ENCODE measurements at places on chromosomes 2 and 18.

GRCh38 chr2:205751569-205752031 is 69.3 kb downstream of the NRP2 start:
- no peak for ATAC-seq

- peak; percentile 85 for ATAC-seq
Observed at GRCh38 chr2:43312755-43313641, 86.6 kb upstream of the ZFP36L2 start.

DNA sequence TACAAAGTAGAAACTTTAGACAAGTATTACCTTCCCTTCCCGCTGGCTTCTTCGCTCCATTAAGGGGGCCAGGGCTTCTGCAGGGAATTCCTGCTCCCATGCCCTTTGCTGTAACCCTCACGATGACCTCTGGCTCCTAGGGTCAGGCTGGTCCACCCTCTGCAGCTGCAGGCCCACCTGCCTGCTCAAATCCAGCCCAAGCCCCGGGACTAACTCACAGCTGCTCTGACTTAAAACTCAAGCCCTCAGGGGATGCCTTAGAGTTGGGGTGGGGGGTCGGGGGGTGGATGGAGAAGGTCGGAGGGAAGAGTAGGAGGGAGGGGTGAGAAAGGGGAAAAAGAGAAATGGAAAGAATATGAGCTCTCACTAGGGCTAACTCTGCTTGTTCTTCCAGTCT is 4.9 kb downstream of the IGFBP5 start:
- no peak for ATAC-seq

DNA sequence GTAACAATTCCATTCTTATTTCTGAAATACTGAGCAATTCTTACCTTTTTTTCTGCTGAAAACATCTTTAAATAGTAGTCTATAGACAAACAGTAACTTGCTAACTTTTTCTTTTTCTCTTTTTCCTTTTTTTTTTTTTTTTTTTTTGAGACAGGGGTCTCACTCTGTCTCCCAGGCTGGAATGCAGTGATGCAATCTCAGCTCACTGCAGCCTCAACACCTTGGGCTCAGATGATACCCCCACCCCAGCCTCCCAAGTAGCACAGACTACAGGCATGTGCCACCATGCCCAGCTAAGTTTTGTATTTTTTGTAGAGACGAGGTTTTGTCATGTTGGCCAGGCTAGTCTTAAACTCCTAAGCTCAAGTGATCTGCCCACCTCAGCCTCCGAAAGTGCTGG is 42.2 kb downstream of the MFSD6 start:
- ATAC-seq, result no peak

GRCh38 chr18:9817725-9818422 is 67.9 kb upstream of the TXNDC2 start:
- no peak for ATAC-seq

All from SK-N-SH treated with all-trans-retinoic acid at 6 μM for 48 hours (cell line).